ENCODE measurements at places on chromosomes 7 and 10.
A peak's percentile ranks its signal among the peaks of the same experiment; 100 is the strongest.

- no peak for DNase-seq
Observed at GRCh38 chr7:117949232-117949631, 76.0 kb upstream of the CTTNBP2 start.

- DNase-seq, result no peak
Observed at GRCh38 chr10:23742368-23742767, 303.5 kb downstream of the OTUD1 start.

- DNase-seq, result no peak
Observed at GRCh38 chr10:75507469-75507868, 76.0 kb downstream of the LRMDA start.

- DNase-seq, result no peak
Observed at GRCh38 chr7:156074084-156074483, 261.8 kb upstream of the SHH start.

- no peak for DNase-seq
Observed at GRCh38 chr7:102468478-102469350, 3.9 kb downstream of the LRWD1 start.

- peak; percentile 42 for DNase-seq
Observed at GRCh38 chr10:80924063-80924952, 386.6 kb downstream of the SH2D4B start.

- no peak for DNase-seq
Observed at GRCh38 chr7:27971171-27971812, 209.3 kb downstream of the JAZF1 start.

- peak; percentile 57 for DNase-seq
Observed at GRCh38 chr10:96606216-96606615, 19.4 kb upstream of the TM9SF3 start.

DNA sequence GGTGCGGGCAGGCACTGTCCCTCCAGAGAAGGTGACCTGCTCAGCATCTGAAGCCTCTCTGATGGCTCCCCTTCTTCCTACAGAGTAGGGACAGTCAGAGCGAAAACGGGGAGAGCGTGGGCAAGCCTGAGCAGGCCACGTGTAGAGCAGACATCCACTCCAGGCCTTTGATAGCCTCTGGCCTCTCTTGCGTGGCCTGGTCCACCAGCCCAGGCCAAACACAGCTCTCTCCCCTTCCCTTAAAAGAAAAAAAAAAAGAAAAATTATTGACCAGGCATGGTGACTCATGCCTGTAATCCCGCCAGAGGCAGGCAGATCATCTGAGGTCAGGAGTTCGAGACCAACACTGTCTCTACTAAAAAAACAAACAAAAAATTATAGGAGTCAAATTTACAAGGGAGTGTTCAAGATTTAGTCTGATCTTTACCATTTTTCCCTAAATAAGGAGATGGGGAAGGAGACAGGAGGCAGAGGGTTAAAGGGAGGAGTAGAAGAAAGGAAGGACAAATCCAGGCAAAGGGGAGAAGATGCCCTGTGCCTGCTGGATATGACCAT lies 84.8 kb downstream of the PLXNA4 start:
- DNase-seq, result peak; percentile 34

DNA sequence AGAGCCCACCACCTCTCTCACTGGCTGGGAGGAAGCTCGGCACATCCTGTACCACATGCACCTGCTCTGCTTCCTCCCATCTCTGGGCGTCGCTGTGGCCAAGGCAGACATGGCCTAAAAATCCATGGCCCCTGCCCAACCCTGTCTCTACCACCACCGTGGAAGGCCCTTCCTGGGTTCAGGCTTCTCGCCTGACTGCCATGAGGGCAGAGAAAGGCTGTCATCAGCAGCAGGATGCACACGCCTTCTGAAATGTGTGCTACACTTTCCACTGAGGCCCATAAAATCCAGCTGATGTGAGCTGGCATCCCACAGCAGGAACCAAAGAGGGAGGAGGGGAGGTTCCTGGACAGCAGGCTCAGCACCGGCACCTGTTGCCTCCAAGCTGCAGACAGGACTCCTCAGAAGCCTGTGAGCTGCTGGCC lies 93.4 kb downstream of the PTPRN2 start:
- no peak for DNase-seq

- DNase-seq, result no peak
Observed at GRCh38 chr7:141074162-141074991, 513 bp downstream of the TMEM178B start.

DNA sequence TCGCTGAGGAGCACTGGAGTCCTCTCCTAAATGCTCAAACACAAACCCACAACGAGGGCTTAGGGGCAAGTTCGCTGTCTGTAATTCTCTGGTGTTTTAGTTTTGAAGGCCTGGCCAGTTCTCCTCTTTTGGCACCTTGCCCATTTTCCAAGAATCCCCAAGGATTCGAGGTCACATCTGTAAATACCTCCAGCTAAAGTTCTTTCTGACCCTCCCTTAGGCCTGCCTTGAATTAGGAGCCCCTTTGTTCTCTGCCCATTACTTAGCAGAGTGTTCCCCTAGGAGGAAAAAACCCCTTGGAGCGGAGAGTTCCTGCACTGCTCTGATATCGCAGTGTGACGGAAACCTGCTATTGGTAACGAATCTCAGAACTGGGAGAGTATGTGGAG lies 743 bp upstream of the PYROXD2 start:
- peak; percentile 30 for DNase-seq

DNA sequence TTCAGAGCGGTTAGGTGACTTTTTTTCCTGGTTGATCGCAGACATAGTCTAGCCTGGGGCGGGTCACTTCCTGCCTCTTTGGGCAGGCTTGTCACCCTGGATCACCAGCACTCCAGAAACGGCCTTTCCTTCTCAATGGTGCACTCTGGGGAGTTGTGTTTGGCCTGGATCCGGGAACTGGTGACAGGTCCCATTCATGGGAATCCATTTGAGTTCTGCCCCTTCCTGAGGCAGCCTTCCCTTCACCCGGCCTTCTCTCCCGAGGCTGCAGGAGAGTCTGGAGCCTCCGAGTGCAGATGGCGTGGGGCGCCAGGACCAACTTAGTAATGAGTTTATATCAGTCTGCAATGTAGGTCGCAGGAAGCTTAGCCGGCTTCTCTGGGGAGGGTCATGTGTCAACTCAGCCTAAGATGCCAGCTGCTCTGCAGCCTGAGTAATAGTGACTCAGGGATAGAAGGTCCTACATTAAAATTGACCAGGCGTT lies 54.2 kb downstream of the TACR2 start:
- DNase-seq, result peak; percentile 61

GRCh38 chr10:6699336-6699735 lies 119.3 kb upstream of the PRKCQ start:
- DNase-seq, result no peak

DNA sequence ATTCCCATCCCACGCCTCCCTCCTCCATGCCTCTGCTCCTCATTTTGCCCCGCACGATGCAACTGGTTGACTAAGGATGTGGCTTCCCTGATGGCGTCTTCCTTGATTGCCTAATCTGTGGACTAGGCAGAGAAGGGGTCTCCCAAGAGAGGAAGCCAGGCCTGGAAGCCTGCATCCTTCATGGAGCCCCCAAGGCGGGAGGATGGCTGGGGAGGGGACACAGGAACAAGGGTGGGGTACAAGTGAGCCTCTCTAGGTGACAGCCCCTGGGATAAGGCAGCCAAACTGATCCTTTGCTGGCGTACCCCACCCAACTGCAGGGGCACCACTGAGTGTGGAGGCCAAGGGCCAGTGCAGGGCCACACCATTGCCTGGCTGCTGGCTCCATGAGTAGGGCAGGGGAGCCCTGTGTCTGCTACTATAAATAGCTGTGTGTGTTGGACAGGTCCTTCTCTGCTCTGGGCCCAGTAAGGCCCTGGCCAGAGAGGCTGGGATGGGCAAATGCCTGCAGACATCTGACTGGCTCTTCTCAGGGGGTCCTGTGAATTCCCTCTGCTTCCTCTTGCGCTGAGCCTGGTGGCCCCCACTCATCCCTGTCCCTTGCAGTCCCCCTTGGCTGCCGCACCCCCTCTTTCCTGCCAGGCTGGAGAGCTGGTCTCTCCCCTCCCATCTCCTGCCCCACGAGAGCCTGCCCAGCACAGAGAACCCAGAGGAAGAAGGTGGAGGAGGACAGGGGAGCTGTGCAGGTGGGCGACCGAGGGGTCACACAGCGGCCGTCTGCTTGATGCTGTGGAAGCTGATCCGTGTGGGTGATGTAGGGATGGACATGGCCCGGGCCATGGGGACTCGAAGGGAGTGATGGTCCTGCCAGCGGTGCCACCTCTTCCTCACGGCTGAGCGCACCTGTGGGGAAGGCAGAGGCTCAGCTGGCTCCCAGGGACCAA lies 29.3 kb downstream of the CRHR2 start:
- no peak for DNase-seq

DNA sequence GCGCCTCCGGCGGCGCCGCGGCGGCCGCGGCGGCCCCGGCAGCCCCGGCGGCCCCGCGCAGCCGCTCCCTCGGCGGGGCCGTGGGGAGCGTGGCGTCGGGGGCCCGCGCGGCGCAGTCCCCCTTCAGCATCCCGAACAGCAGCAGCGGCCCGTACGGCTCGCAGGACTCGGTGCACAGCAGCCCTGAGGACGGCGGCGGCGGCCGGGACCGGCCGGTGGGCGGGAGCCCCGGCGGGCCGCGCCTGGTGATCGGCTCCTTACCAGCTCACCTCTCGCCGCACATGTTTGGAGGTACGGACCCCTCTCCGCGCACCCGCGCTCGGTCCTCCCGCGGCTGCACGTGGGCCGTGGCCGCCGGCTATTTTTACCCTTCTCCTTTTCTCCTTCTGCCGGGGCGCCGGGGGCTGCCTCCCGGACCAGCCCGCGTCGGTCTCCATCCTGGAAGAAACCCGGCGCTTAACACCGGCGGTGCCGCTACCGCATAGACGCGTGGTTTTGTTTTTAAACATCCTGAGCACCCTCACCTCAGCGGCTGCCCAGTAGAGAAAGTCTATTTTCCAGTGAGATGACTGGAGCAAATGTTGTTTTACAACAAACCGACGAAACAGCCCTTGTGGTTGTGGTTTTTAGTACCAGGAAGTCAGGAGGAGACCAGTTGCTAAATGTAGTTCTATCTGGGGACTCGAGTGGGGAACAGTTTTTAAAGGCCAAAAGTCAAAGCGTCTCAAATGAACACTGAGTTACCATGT lies 1.3 kb downstream of the ZNRF2 start:
- peak; percentile 46 for DNase-seq

- DNase-seq, result peak; percentile 99
Observed at GRCh38 chr10:29784175-29784773, 149.5 kb upstream of the SVIL start.

- no peak for DNase-seq
Observed at GRCh38 chr7:6171532-6172223, 100.7 kb downstream of the CYTH3 start.

GRCh38 chr10:129063212-129063611 lies 403.8 kb upstream of the MGMT start:
- DNase-seq, result no peak

- DNase-seq, result no peak
Observed at GRCh38 chr10:67621834-67622233, 74.2 kb downstream of the CTNNA3 start.

- peak; percentile 100 for DNase-seq
Observed at GRCh38 chr10:93437086-93437945, 44.8 kb downstream of the MYOF start.

DNA sequence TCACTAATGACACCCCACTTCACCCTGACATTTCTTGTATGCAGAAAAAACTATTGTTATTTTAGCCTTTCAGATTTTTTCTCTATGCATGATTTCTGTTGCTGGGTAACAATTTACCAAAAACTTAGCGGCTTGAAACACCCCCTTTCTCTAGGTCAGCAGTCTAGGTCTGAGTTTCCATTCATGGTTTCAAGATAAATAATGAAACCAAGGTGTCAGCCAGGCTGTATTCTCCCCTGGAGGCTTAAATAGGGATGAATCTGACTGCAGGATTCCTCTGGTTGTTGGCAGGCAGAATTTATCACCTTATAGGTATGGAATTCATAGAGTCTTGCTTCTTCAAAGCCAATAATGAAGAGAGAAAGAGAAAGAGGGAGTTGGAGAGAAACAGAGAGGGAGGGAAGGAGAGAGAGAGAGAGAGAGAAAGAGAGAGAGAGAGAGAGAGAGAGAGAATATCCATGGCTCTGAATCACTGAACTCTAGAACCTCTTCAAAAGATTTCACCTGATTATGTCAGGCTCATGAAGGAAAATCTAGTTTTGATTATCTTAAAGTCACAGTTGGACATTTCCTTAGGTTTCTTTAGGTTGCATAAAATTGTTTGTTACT lies 1224.6 kb upstream of the LRRTM3 start:
- no peak for DNase-seq

GRCh38 chr7:47345857-47346298 lies 236.0 kb downstream of the TNS3 start:
- DNase-seq, result no peak

DNA sequence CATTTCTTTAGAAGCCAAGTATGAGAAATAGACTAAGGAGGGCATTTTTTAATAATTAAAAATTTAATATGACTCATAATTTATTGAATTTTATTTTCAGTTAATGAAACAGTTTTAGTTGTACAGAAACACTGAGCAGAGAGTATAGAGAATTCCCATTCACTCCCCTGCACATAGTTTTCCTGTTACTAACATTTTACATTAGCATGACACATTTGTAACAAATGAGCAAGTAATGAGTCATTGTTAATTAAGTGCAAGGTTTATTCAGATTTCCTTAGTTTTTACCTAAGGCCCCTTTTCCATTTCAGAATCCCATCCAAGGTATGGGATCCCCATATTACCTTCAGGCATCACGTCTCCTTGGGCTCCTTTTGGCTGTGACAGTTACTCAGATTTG lies 271.5 kb upstream of the FZD8 start:
- peak; percentile 76 for DNase-seq

GRCh38 chr7:46099076-46099475 lies 178.0 kb upstream of the IGFBP3 start:
- no peak for DNase-seq

DNA sequence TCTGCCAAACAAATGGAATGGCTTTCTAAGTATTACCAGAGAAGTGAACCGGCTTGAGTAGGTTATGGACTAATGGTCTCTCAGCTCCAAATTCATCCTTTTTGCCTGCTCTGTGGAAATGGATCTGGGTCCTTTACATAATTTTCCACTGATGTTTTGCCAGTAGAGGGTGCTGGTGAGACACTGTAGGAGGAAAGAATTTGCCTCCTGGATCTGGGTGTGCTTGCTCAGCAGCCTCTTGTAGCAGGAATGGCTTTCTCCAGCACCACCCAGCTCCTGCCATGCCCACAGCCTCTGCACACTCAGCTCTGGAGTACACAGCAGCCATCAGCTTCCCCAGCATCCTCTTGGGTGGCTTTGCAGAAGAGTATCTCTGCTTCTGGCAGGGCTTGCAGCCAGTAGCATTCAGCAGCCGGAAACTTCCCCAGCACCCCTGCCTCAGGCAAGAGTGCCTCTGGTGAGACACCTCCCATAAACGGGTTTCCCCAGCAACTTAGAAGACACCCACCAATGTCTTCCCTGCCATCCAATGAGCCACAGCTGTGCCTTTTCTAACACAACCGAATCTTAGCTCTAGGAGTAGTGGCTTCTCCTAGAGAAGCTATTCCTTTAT lies 235.0 kb upstream of the PLPP4 start:
- DNase-seq, result peak; percentile 48
